Peyer's patch (tissue), 4 donors: ENCODE measurements at places on chromosomes 6 and 20. TPM values are rescaled to one million over a fixed set of nuclear protein-coding genes. Genes with fewer than 3 reads are reported as not detected.
A peak's percentile ranks its signal among the peaks of the same experiment; 100 is the strongest.

DNA sequence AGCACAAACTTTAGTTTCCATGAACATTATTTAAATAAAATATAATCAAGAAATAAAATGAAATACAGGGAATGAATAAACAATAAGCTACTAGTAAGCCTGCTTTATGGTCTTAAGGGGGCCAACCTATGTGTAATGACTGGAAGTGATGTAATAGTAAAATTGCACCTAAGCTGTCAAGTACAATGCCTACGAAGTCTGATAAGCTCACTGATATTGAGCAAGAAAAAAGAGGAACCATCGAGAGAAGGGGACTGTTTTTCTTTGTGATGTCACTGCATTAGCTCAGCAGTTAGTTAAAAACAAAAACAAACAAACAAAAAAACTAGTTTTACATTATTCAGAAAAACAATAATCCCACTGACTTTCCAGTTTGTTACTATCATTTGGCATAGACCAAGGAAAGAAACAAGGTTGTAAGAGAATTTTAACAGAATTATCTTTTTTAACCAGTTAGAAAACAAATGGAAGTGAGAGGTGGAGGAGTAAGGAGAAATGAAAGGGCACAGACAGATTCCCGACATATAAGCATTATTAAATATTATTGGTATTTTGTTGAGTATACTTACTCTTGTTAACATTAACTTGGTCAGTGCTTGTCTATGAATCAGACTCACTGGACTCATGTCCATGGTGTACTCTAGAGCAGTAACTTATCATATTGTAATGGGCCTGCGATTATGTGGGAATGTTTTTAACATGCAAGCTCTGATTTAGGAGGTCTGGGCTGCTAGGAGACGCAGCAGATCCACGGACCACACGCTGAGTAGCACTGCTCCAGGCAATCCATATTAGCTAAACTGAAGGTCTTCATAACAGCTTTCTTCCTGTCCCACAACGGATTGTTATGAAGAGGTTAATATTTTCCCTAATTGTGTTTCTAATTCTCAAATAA, 99.6 kb upstream of the HMGCLL1 start:
- H3K27me3 ChIP-seq = no peaks in the 10 kb centered on the region
- DNase-seq = no peak
- no peaks in the 10 kb centered on the region for H3K4me1 ChIP-seq
- no peaks in the 10 kb centered on the region for H3K36me3 ChIP-seq
- H3K4me3 ChIP-seq = no peak overlapping the region

GRCh38 chr6:47235964-47236760, 73.5 kb downstream of the TNFRSF21 start:
- H3K4me3 ChIP-seq = no peak overlapping the region
- H3K36me3 ChIP-seq = peaks cover 9% of the 10 kb centered on the region
- H3K27me3 ChIP-seq = no peaks in the 10 kb centered on the region
- no peak for DNase-seq
- no peak overlapping the region for H3K27ac ChIP-seq
- H3K4me1 ChIP-seq = no peaks in the 10 kb centered on the region

DNA sequence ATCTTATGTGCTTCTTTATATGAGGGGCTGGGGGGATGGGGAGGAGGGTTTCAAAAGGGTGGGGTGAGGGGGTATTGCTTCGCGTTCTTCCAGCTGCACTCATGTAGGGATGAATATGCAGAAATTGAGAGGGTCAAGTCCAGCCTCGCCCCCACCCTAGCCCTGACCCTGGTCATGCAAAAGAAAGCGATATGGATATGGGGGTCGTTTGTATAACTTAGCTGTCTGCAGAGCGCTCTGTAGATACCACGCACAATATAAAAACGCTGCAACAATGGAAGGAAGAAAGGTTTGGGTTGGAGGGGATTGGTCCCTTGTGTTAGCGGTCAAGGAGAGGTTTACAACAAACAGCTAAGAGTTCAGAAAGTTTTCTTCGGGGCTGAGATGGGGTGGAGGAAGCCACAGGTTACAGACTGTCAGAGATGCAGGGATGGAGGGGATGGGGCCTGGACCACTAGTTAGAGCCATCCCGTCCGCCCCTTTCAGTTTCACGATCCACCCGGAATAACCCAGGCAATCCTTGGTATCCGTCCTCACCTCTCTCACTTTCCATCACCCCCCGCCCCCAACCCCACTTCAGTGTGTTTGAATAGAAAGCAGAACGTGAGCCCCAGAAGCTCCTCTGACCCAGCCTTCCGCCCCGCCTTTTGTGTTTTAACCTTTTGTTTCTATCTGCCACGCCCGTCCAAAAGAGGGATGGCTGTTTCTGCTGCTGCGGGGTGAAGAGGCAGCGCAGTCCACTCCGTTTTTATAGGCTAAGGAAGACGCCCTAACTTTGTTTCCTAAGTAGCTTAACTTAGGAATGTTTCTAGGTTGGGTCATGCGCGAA, 73.5 kb downstream of the SOX4 start:
- no peaks in the 10 kb centered on the region for H3K4me1 ChIP-seq
- DNase-seq = no peak
- peak overlapping the region; percentile 18 for H3K4me3 ChIP-seq
- H3K36me3 ChIP-seq = no peaks in the 10 kb centered on the region
- H3K27me3 ChIP-seq = peaks cover 6% of the 10 kb centered on the region

DNA sequence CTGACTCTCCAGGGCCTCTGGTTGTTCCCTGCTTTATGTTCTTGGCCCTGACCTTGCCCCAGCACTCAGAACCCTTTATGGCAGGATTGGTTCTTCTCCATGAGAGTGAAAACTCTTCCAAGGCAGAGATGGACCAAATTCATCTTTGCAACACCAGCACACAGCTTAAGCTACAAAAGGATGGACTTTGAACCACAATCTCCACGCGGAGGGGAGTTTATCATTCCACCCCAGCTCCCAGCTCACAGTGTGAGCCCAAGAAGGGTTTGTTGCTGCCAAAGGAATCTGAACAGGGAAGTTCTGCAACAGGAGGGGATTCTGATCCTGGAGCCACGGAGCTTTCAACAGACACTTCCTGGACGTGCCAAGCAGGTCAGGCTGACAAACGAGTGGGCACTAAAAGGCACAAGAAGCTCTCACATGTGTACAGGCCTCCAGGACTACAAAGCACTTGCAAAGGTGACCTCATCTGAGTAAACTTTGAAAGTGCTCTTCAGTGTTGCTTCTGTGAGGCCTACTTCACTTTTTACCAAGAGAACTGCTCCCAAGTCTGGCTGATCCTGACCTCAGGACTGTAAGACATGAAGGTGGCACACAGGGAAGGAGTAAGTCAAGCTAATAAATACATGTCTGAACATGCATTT, 8.9 kb downstream of the FITM2 start:
- no peaks in the 10 kb centered on the region for H3K27me3 ChIP-seq
- peak overlapping the region; percentile 67 for H3K27ac ChIP-seq

DNA sequence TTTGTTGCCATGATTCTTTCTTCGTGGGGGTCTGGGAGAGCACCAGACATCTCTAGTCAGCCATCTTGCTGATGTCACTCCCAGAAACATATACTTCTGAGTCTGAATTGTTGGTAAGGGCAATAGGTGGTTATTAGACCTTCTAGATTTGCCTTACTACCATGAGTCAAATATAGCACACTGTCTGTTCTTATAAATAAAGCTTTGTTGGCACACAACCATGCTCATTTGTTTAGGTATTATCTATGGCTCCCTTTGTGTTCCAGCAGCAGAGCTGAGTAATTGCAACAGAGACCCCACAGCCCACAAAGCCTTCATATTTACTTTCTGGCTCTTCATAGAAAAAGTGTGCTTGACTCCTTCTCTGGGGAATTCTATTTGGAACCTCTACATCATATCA, 62.9 kb downstream of the CDH26 start:
- no peaks in the 10 kb centered on the region for H3K4me1 ChIP-seq
- H3K27ac ChIP-seq = no peak overlapping the region
- H3K36me3 ChIP-seq = no peaks in the 10 kb centered on the region

Gene OPRL1
- total RNA-seq = not detected

Gene NNAT
- not detected for total RNA-seq

Gene CYP21A2
- 1.2 TPM for total RNA-seq

- no peak for DNase-seq
- H3K4me3 ChIP-seq = no peak overlapping the region
- H3K36me3 ChIP-seq = no peaks in the 10 kb centered on the region
- H3K4me1 ChIP-seq = peaks cover 3% of the 10 kb centered on the region
Observed at GRCh38 chr6:108123946-108124345, 41.9 kb upstream of the NR2E1 start.

- H3K36me3 ChIP-seq = no peaks in the 10 kb centered on the region
- no peaks in the 10 kb centered on the region for H3K27me3 ChIP-seq
- H3K4me1 ChIP-seq = no peaks in the 10 kb centered on the region
- no peak overlapping the region for H3K27ac ChIP-seq
- H3K4me3 ChIP-seq = no peak overlapping the region
Observed at GRCh38 chr6:40287296-40287850, 299.8 kb downstream of the LRFN2 start.

DNA sequence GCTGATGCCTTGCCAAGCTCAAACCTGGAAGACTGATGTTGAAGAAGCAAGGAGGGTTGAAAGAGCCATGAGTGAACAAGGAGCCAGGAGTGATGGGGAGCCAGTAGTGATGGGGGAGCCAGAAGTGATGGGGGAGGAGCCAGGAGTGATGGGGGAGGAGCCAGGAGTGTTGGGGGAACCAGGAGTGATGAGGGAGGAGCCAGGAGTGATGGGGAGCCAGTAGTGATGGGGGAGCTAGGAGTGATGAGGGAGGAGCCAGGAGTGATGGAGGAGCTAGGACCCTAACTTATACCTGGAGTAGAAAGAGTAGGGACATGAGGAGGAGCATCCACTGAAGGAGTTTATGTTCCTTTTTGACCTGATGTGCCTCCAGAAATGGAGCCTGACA, 14.6 kb upstream of the CD93 start:
- no peaks in the 10 kb centered on the region for H3K36me3 ChIP-seq
- H3K4me1 ChIP-seq = no peaks in the 10 kb centered on the region
- H3K4me3 ChIP-seq = no peak overlapping the region
- no peak overlapping the region for H3K27ac ChIP-seq

- no peak overlapping the region for H3K27ac ChIP-seq
- H3K4me1 ChIP-seq = no peaks in the 10 kb centered on the region
- no peak for DNase-seq
- no peak overlapping the region for H3K4me3 ChIP-seq
Observed at GRCh38 chr6:15073883-15074465, 171.9 kb upstream of the JARID2 start.

Gene SIRPB2
- total RNA-seq = not detected

GRCh38 chr20:15031546-15032351, 694.3 kb upstream of the FLRT3 start:
- no peaks in the 10 kb centered on the region for H3K27me3 ChIP-seq
- no peak for DNase-seq

- no peak for DNase-seq
- no peak overlapping the region for H3K4me3 ChIP-seq
- H3K4me1 ChIP-seq = no peaks in the 10 kb centered on the region
- no peak overlapping the region for H3K27ac ChIP-seq
Observed at GRCh38 chr20:4916971-4917881, 84.1 kb downstream of the SLC23A2 start.

Gene RNF217
- 26.4 TPM for total RNA-seq

- H3K4me3 ChIP-seq = no peak overlapping the region
- H3K27me3 ChIP-seq = no peaks in the 10 kb centered on the region
- H3K4me1 ChIP-seq = no peaks in the 10 kb centered on the region
- H3K36me3 ChIP-seq = peaks cover under 1% of the 10 kb centered on the region
Observed at GRCh38 chr20:51440589-51440988, 101.9 kb downstream of the NFATC2 start.

DNA sequence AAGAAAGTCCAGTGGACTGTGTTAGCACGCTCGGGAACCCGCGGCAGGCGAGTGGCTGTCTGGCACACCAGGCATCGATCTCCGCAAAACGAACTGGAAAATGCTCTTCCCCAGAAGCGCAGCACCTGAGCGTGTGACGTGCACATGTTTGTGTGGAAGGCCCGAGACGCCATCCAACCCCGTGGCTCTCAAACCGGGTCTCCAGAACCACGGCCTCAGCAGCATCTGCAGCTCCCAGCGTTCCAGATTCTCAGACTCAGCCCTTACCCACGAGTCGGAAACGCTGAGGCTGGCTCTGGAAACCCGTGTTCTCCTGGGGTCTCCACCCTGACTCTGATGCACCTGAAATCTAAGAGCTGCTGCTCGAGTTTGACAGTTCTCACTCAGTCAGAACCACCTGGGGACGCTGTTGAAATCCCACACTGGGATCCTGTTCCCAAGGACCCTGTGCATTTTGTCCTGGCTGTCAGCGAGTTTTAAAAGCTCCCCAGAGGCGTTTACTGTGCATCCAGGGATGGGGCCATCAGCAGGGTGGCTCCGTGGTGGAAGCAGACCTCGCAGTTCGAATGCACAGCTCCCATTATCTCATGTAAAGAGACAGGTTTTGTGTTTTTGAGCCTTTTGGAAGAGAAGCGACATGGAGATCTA, 69.0 kb downstream of the DLL1 start:
- peak; percentile 36 for DNase-seq
- H3K36me3 ChIP-seq = no peaks in the 10 kb centered on the region
- H3K4me1 ChIP-seq = no peaks in the 10 kb centered on the region

Gene DPM1
- 28.4 TPM for total RNA-seq

Gene DHX35
- total RNA-seq = 14.0 TPM

DNA sequence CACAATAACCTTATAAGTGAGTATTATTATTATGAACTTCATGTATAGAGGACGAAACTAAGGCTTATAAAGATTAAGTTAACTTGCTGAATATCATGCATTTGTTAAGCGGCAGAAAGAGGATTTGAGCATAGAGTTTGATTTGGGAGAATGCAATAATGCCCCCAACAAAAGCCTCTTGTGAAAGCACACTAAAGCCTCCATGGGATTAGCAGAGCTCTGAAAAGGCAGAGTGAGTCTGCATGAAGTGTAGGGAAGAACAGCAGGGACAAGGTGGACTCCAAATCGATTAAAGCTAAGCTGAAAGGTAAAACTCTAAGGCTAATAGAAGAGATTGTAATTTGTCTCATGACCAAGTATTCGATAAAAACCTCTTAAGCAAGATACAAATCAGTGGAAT, 100.3 kb downstream of the SH3BGRL2 start:
- H3K27me3 ChIP-seq = no peaks in the 10 kb centered on the region
- no peaks in the 10 kb centered on the region for H3K36me3 ChIP-seq
- H3K27ac ChIP-seq = no peak overlapping the region
- H3K4me3 ChIP-seq = no peak overlapping the region

Gene CRISP2
- total RNA-seq = not detected

DNA sequence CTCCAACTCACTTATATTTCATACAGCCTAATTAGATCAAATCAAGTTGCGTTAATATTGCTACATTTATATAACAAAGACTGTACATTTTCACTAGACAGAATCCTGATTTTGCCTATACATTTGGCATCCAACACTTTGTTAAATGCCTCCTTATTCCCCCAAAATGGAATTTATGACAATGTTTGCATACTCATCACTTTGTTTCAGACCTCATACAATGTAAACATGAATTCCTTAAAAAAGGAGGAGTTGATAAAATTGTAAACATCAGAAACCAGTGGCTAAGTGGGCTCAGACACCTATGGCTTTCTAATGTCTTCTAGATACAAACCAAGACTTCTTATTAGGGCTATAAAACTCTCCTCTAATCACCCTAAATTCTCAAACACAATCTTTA, 87.3 kb downstream of the CHD6 start:
- H3K4me3 ChIP-seq = no peak overlapping the region
- no peaks in the 10 kb centered on the region for H3K36me3 ChIP-seq
- no peak overlapping the region for H3K27ac ChIP-seq
- H3K27me3 ChIP-seq = no peaks in the 10 kb centered on the region
- peaks cover 9% of the 10 kb centered on the region for H3K4me1 ChIP-seq
